Fibroblast of skin of left quadriceps (primary cell): ENCODE measurements at places on chromosomes 5 and 9.

DNA sequence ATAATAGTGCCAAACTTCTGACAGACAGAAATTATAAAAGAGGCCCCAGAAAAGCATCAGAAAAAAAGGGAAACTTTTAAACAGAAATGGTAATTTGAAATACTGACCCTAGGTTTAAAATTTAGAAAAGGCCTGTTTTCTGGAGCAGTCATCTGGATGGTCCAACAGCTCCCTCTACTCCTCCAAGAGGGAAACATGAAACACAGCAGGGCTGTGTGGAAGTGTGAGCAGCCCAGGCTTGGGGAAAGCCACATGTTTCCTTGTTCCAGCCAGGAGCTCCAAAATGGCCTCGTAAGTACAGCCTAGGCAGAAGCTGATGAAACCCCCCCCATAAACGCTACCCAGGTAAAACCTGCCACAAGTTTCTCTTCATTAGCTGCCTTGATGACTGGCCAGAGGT, 499.3 kb upstream of the ADAMTS16 start:
- DNase-seq, result no peak

DNA sequence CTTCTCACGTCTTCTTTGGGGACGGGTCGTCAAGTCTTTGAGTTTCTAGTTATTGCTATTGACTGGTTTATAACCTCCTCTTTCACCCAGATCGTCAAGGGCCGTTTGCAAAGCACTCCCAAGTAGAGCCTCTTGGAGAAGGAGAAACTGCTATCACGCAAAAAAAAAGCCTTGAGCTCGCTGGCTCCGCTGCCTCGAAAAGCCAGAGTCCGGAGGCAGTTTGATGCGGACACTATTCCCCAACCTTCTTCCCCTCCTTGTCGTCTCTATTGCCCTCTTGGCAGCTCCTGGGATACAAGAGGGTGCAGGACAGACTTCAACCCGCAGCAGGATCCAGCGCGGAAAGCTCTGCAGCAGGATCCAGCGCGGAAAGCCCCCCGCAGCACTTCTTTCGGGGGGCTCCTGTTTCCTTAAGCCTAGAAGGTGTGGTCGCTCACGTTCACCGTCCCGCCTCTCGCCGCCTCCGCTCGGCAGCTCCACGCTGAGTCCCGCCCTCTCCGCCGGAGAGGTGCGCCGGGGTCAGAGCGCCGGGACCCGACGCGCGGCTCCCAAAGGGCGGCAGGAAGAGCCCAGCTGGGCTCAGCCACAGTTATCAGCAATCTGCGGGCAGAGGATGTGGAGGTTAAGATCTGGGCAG, at the start of gene PCDHAC1:
Gene PCDHAC1, plus strand, starts transcription at position 494 of the 637 bp plus-strand sequence. CDS start 594 bp downstream, outside the sequence.
- no peak for DNase-seq

- DNase-seq, result no peak
These were observed 217.2 kb downstream of the MELK start for GRCh38 chr9:36789886-36790285.

DNA sequence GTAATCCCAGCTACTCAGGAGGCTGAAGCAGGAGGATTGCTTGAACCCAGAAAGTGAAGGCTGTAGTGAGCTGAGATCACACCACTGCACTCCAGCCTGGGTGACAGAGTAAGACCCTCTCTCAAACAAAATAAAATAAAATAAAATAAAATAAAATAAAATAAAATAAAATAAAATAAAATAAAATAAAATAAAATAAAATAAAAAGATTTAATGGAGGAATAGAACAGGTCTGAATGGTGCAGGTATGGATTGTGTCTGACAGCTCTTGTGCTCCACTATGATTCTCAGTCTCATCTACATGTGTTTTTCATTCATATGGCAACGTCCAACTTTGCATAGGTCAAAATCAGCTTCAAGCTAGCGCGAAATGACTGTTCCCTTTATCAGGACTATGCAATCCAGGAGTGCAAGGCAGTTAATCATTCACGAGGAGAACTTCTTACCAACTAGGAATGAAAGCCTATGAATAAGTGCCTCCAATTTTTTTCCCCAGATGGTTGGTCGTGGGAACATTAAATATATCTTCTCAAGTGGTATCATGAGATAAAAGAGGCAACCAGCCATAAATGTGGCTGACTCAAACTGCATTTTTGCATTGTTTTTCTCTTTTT, 1392.3 kb upstream of the CDH9 start:
- DNase-seq, result no peak

- no peak for DNase-seq
These were observed 181.2 kb downstream of the MACROH2A1 start for GRCh38 chr5:135217669-135218485.

DNA sequence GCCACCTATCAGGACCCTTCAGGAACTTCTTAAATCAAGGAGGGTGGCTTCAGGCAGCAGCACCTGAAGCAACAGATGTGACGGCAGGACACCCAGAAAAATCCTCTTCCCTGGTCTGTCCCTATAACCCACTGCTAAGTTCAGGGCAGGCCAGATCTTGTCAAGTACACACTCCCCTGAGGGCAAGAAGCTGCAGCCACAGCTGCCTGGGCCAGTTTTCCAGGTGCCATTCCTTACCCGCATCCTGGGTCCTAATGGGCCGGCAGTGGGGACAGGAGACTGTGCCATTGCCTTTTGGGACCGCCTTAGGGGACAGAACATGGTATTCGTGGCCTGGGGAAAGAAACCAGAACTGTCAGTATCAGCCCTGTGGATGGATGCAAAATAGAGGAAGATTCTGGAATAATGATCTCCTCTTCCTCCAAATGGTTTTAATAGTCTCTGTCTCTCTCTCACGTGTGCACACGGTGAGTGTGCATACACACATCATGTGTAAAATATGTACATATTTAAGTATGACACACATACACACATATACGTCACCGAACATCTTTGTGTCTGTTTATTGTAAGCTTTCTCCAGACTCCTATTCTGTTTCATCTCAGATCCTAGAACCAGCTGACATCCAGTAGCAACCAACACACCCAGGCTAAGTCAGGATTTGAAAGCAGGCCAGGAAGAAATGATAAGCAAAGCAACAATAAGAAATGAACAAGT, 14.0 kb downstream of the ORM2 start:
- no peak for DNase-seq

- DNase-seq, result no peak
These were observed 78.3 kb upstream of the NIPAL4 start for GRCh38 chr5:157381746-157382145.

GRCh38 chr5:108472237-108472636, 90.3 kb upstream of the FBXL17 start:
- no peak for DNase-seq

GRCh38 chr5:174552428-174552827, 172.0 kb upstream of the MSX2 start:
- DNase-seq, result no peak

- no peak for DNase-seq
These were observed 38.7 kb downstream of the TSTD2 start for GRCh38 chr9:97594381-97594921.

DNA sequence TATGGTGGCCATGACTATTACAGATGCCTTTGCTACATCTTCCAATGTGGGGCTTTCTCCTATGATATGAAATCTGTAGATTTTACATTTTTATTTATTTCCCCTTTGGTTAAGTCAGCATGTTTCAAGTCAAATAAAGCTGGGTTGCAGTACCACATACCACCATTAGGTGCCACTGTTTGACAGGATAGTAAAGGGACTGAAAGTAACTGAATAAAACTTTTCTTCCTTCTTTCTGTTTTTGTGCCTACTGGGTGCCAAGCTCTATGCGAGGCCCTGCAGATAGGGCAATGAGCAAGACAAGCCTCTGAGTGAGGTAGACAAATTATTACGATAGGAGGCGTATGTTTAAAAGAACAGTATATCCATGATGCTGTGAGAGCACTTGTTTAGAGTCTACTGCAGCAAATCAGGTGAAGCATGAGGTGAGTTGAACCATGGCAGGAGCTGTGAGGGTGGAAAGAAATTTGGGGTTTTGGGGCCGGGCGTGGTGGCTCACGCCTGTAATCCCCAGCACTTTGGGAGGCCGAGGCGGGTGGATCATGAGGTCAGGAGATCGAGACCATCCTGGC, 64.8 kb downstream of the GDNF start:
- DNase-seq, result no peak

DNA sequence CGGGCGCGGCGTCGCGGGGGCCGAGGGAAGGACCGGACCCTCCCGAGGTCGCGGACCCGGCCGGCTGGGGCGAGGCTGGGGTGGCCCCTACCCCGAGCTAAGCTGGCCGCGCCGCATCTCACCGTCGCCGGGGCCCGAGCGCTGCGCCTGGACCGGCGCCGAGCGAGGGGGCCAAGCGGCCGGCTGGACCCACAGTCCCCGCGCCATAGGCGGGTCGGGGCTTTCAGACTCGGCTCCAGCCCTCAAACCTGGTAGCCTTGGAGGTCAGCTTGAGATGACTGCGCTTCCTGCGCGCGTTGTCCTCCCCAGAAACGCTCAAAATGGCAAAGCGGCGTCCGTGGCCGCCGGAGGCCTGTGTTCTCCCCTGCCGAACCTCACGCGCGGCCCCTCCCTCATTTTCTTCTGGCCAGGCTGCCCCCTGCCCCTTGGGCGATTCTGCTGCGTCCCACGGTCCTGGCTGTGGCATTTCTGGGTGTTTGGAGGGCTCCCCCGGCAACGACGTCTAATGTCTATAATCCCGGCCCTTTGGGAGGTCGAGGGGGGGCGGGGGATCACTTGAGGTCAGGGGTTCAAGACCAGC, 8.7 kb upstream of the GRIN1 start:
- DNase-seq, result no peak

DNA sequence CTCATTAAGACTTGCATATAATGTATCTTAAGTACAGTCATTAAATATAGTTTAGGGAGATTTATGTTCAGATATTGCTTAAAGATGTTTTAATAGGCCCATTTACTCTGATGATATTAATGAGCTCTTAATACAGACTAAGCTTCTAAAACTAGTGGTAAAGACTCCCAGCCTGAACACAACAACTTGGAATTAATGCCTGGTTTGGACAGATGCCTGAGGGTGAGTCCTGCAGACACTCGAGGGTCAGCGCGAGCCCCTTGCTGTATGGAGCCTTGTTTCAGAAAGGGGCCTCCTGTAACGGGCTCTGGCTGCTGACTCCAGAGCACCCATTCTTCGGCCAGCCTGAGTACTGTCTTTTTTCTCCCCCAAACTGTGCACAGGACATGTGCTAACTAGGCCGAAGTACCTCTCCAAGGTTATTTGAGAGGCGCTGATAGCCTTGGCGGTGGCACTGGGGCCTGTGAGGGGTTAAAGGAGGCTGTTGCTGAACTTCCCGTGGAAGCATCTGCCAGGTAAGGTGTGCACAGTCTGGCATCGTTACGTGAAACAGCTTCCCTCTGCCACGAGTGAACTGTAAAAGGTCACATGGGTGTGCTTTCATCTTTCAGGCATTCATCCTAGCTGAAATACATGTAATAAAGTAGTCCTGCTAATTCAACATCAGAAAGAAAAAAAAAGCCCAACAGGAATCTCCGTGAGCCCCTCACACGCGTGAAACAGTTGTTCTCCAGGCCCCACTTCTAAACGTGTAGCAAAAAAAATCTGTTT, 113.4 kb downstream of the MVB12B start:
- no peak for DNase-seq

DNA sequence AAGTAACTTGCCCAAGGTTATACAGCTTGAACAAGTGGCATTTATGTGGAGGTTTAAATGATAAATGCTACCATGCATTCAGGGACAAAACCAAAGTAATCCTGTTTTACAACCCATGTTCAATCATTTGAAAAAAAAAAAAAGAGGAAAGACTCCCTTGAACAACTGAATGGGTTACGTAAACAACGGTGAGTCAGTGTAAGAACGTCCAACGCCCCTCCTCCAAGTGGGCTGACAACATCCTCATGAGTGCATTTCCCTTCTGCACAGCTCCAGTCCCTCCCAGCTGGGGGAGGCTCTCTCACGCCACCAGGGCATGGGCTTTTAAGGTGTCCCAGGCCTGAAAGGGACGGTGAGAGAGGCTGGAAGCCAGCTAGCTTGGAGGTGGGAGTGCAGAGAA, 90.0 kb downstream of the PRRT1B start:
- peak; percentile 90 for DNase-seq

DNA sequence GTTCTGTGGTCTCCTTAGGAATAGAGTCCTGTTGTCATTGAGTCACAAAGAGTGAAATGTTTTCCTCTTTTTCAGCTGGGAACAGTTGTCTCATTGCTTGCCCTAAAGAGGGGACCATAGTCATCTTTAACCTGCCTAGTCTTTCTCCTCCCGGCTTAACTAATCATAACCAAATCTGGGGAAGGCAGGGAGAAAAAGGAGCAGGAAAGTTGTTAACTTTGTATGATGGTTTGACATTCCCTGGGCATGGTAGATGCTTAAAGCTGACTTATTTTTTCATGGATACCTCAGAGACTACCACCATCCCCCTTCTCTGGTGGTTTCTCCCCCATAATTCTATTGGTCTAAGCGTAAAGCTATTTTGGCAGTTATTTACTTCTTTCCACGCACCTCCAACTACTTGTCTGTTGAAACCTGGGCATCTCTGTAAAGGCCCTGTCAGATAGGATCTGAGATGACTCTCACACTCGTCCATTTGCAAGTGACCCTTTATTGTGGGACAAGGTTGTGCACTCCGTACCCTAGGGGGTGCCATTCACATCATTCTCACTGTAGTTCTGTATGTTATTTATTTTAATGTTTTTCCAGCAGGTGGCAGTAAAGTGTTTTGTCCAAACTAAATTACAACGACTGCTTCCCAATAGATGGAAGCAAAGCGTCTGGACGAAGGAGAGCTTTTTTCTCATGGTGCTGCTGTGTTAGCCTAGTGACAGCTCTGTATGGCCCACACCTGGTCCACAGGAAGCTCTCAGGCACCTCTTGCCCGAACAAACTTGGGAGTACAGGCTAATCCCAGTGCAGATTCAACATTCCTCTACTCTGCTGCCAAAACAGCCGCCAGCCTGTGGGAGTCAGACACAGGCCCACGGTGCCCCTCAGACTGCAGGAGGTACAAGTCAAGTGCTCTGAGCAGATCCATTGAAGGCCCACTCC, 3.0 kb upstream of the FAM13B start:
- peak; percentile 68 for DNase-seq

- DNase-seq, result peak; percentile 20
These were observed 66.0 kb downstream of the HMCN2 start for GRCh38 chr9:130331573-130331972.

- no peak for DNase-seq
These were observed 67.0 kb upstream of the RNU6ATAC start for GRCh38 chr9:134231330-134231745.

GRCh38 chr9:121910491-121911040, 182.5 kb downstream of the TTLL11 start:
- DNase-seq, result no peak

DNA sequence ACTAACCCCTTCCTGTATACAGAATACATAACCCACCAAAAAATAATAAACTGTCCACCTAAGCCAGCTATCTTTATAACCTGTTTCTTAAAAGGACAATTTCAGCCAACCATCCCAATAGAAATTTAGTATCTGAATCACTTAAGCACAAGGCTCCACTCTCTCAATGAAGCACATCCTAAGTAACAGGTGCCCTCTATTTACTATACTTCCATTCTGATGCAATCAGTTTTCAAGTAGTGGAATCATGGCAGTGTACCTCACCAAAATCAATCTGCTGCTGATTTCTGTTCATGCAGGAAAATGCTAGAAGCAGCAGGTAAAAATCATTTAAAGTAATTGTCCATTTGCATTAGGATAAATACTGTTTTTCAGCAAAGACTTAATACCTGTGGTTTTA, 4.8 kb downstream of the MTX3 start:
- DNase-seq, result no peak
